ENCODE measurements at places on chromosomes 6 and 20.

DNA sequence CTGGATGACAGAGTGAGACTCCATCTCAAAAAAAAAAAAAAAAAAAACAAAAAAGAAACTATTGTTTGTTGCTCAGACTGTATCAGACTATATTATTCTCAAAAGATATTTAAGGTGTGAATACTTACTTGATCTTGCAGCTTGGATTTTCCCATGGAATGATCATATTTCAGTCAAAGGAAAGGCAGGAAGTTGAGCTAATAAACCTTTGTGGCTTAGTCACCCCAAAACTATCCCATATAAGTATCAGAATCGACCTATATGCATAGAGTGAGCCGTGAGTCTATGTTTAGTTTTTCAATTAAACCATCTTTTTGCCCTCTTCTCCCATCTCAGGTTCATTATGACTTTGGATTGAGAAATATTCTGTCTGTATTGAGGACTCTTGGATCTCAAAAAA, 152.6 kb downstream of the DNAH8 start:
- no peak for DNase-seq

- no peak for DNase-seq
Observed at GRCh38 chr6:116254297-116255056, 602 bp upstream of the TSPYL4 start.

DNA sequence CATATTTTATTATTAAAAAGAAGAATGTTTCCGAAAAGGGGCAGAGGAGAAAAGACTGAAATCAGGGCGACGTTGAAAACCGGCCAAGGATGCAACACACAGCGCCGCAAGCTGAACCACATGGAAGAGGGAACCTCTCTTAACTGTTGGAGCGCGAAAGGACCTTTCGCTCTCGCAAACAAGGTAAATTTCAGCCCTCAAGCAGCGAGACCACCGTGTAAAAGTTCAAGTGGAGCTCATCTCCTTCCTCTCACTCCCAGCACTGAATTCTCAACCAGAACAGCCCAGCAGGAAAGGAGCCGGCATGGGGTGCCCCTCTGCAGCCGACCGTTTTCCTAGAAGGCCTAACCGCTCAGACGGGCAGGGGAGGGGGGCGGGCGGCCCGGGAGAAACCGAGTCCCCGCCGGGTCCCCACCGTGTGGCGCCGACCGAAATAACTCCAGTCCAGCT, 621 bp downstream of the GPR63 start:
- no peak for DNase-seq

GRCh38 chr20:23655491-23656211, 17.9 kb upstream of the CST3 start:
- peak; percentile 58 for DNase-seq

Data from substantia nigra (tissue), 51 donors.